Activated T-helper 9 cell treated with anti-CD3 and anti-CD28 coated beads, Interleukin-2, amount 50 U/mL, for 16 hours (primary cell): ENCODE measurements at places on chromosomes 6 and 20.
A peak's percentile ranks its signal among the peaks of the same experiment; 100 is the strongest.

DNA sequence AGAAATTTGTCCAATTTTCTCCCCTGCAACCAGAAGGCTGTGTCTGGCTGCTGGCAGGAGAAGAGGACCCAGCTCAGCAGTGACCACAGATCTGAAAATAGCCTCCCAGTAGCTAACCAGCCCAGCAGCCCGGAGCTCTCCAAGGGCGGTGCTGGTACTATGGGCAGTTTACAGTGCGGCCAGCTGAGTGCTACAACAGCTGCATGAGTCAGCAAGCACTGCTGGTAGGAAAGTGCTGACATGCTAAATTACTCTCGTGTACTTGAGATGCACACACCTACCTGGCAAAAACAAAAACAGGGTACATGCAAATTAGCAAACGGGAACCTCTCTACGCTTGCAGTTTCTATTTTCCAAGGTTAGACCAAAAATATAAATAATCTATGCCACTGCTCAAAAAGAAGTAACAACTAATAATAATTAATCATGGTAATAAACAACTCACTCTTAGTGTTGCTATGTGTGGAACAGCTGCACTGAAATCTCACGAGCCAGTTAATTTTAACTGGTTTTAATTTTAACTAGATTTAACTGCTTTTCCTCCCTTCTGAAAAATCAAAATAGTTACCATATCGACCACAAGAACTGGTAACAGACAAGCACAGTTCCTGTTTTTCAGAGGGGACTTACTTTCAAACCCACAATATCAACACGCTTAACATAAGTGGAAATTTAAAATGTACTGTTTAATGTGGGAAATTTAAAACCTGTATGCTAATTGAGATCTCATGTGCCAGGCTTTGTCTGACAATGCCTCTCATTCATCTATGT lies 10.8 kb downstream of the BACH2 start:
- DNase-seq = peak; percentile 38

DNA sequence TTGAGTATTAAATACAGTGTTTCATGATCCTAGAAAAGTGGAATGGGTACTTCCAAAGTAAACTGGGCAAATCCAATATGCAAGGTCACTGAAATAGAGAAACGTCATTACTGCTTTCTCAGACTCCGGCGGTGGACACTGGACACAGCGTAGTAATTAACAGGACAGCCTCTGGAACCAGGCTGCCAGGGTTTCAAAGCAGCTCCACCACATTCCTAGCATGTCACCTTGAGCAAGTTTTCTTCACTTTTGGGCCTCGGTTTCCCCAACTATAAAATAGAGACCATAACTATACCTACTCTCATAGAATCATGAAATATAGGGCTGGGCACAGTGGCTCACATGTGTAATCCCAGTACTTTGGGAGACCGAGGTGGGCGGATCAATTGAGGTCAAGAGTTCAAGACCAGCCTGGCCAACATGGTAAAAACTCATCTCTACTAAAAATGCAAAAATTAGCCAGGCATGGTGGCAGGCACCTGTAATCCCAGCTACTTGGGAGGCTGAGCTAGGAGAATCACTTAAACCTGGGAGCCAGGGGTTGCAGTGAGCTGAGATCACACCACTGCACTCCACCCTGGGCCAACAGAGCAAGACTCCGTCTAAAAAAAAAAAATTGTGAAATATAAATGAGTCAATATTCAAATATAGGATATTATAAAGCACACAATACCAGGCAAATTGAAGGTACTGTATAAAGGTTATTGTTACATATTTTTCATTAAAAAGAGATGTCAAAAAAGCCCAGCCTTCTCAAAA lies 24.9 kb downstream of the ARHGAP18 start:
- no peak for DNase-seq

DNA sequence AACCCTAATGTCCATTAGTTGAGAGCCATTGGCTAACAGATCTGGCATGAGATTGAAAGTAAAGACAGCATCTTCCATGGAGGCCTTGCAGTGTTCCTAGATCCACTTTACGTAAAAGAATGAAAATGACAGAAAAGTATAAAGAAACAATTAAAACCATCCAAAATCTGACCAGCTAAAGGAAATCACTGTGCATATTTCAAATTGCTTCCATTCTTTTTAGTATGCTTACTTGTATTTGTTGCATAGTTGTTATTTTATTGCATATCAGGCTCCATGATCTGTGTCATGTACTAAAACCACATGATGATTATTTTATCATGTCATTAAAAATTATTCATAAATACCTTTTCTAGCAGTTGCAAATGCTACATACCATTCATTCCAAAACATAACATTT lies 67.9 kb downstream of the GCLC start:
- no peak for DNase-seq

DNA sequence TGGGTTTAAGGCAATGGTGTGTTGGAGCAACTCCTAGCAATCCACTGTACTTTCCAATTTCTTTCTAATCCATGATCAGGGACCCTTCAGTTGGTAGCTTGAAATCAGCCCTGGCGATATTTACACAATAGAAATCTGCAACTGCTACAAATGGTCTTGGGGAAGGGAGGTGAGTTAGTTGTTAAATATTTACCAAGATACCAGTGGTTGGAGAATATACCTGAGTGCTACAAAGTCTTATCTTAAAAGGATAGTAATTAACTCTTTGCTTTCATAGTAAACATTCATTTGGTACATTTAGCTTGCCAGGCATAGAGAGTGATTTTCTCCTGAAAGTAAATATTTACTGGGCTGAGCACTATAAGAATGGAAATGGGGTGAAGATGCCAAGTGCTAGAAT lies 568.2 kb downstream of the BCKDHB start:
- no peak for DNase-seq

- peak; percentile 53 for DNase-seq
Observed at GRCh38 chr6:43644940-43645612, at the start of gene RSPH9. Gene RSPH9, plus strand, starts transcription at chr6:43645036. Its CDS starts 63 bp downstream, at chr6:43645099.

- DNase-seq = no peak
Observed at GRCh38 chr6:43301081-43301870, 3.2 kb downstream of the SLC22A7 start.

GRCh38 chr20:35333606-35334005 lies 41.4 kb upstream of the FAM83C start:
- no peak for DNase-seq

- no peak for DNase-seq
Observed at GRCh38 chr20:4227085-4227821, 211.9 kb upstream of the RNF24 start.

- DNase-seq = no peak
Observed at GRCh38 chr20:22597303-22597702, 12.9 kb upstream of the FOXA2 start.

GRCh38 chr6:152680879-152681517 lies 16.7 kb upstream of the MYCT1 start:
- no peak for DNase-seq

- no peak for DNase-seq
Observed at GRCh38 chr6:133392641-133393040, 151.5 kb downstream of the EYA4 start.

DNA sequence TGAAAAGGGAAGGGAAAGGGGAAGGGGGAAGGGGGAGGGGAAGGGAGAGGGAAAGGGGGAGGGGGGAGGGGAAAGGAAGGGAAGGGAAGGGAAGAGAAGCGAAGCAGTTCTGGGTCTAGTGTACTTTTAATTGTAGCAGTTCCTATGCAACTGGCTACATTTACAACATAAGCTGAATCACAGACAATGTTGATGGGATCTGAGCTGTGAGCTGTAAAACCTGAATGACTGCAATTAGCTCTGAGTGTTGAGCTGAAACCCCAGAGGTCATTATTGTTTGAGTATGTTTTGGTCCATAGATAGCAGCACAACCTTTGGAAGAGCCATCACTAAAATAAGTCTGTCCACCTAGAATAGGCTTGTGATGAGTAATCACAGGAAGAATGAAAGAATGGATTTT lies 7.2 kb upstream of the ABHD12 start:
- no peak for DNase-seq

GRCh38 chr6:167791091-167791779 lies 35.5 kb upstream of the AFDN start:
- no peak for DNase-seq

DNA sequence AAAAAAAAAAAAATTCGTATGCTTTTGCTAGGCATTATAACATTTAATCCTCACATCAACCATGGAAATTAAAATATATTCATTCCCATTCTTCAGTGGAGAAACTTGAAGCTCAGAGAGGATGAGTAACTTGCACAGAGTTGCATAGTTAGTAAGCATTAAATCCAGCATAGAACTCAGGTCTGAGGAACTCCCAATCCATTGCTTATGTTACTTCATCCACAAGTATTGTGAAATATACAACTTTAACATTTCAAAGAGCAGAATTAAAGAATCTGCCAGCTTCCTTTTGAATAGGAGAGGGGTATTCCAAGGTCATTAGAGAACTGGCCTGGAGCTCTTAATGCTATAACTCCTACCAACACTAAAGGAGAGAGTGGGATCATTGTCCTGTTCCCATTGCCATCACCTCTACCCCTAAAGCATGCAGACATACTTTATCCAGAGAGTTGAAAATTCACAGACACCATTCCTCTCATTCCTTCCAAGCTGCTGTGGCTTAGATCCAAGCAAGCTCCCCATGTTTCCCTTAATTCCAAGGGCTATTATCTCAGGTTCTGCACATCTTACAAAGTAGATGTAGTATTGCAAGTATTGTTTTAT lies 91.9 kb downstream of the FLRT3 start:
- no peak for DNase-seq

DNA sequence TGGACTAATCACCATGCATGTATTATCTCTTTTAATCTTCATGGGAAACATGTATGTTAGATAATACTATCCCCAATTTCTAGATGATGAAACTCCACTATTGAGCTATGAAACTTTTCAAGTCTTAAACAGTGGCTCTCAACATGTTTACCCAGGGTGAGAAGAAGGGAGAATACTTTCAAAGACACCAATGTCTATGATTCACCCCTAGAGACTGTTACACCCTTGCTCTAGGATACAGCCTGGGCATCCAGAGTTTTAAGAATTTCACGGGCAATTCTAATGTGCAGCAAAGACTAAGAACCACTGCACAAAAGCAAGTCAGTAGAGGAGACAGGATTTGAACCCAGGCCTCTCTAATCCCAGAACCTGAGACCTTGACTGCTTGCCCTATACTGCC lies 47.8 kb downstream of the GFOD1 start:
- DNase-seq = no peak

- no peak for DNase-seq
Observed at GRCh38 chr6:15400572-15401004, 154.7 kb downstream of the JARID2 start.

DNA sequence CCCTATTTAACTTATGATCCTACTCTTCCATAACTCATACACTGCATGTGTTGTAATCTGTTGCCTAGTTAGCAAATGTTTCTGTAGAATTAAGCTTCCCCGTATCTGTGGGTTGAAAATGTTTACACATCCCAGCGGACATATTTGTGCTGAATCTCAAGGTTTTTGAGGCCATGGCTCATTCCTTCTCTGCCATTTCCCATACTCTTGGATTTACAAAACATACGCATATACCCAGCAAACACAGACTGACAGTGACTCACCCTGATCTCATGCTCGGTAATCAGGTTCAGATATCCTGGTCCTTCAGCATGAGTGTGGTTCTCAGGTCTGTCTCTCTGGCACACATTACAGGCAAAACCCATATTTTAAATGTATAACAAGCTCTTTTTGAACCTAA lies 58.7 kb downstream of the AGPAT4 start:
- DNase-seq = no peak

DNA sequence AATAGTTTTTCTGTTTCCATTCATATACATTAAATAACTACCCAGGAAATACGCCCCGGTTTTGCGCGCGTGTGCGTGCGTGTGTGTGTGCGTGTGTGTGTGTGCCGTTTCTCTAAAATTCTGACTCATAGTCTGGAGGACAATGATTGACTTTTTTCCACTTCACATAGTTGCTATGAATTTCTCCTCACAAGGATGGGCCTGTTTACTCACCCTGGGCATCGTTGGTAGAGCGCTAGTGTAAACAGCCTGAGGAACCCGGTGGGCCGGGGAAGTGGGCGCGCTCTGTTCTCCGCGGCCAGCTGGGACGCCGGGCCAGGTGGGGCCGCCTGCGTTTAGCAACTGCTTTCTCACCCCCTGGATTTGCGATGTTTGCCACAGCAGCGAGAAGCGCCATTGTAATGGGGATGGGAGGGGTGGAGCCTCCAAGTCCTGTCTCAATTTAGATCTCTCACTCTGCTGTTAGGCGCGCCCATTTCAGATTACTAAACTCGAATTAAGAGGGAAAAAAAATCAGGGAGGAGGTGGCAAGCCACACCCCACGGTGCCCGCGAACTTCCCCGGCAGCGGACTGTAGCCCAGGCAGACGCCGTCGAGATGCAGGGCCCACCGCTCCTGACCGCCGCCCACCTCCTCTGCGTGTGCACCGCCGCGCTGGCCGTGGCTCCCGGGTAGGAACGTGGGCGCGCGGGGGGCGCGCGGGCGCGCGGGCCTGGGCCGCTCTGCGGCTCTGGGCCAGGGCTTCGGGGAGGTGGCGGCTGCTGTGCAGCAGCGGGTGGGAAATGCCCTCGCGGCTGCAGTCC lies at the start of gene CD109:
CD109 (plus strand) TSS at position 585 of the 803 bp plus-strand sequence; CDS start at position 598, 13 bp downstream.
- DNase-seq = peak; percentile 49

- DNase-seq = no peak
Observed at GRCh38 chr6:49909563-49909962, 43.2 kb upstream of the CRISP1 start.

DNA sequence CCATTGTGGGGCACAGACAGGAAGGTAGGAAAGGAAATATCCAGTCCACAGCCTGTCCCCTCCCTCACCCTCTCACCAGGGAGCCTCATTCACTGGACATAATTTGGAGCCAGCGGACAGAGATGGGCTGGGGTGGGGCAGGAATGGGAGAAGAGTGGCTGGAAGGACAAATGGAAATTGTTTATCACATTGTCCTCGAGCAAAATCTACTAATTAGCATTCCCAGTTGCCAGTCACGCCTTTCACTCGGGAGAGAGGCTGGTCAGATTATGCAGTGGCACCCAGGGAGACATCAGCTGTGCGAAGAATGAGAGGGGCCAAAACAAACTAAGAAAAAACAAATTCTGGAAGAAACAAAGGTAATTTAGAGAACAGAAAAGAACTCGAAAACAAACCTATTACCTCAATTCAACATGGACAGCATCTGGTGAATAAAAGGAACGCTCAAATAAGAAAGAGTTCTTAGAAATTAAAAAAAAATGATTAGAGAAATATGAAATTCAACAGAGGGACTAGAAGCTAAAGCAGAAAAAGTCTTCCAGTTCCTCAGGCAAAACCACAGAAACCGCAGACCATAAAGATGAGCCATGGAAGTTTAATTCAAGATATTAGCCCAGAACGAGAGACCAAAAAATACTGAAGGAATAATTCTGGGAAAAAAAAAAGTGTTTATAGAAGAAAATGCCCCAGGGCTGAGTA lies 108.5 kb upstream of the RALGAPA2 start:
- DNase-seq = no peak
